CD4-positive, alpha-beta T cell treated with Interleukin-21 for 1 hour (primary cell): ENCODE measurements at places on chromosomes 13 and 19.

DNA sequence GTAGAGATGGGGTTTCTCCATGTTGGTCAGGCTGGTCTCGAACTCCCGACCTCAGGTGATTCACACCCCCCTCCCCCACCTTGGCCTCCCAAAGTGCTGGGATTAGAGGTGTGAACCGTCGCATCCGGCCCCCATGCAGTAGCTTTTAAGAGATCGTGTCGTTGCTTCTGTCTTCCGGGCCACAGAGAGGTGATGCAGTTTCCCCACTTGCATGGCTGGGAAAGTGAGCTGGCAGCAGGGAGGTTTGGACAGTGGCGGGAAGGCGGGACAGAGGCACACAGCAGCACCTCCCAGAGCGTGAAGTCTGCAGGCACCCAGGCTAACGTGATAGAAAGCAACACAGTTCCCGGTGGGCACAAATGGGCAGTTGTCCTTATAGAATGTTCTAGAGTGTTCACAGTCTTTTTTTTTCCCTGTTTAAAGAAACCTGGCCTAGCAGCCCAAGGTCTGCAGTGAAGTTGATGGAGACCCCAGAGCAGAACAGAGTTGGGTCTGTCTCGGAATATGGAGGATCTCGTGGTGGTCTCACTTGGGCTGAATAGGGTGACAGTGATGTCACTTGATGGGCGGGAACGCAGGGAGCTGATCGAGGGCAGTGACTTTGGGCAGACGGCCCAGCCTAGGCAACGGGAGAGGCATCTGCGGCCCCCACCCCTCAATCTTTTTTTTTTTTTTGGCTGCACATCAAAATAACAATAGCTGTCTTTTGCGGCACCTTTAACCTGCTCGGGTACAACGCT, 4.9 kb downstream of the UHRF1 start:
- peak; percentile 65 for DNase-seq

GRCh38 chr13:65508338-65508737, 1721.8 kb downstream of the PCDH9 start:
- no peak for DNase-seq

DNA sequence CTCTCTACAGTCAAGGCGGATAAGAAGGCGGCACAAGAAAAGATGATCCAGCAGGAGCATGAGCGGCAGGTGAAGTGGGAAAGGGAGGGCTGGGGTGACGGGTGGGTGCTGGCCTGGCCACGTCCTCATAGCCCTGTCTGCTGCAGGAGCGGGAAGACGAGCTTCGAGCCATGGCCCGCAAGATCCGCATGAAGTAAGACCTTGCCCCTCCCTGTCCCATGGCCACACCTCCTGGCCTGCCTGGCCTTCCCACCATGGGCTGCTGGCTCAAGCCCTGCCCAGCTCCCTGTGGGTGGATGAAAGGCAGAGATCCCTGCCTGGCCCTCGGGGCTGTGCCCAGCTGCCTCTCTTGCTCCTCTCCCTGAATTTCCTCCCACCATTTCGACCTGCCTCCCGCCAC, 7.2 kb downstream of the ZNF296 start:
- DNase-seq: no peak

DNA sequence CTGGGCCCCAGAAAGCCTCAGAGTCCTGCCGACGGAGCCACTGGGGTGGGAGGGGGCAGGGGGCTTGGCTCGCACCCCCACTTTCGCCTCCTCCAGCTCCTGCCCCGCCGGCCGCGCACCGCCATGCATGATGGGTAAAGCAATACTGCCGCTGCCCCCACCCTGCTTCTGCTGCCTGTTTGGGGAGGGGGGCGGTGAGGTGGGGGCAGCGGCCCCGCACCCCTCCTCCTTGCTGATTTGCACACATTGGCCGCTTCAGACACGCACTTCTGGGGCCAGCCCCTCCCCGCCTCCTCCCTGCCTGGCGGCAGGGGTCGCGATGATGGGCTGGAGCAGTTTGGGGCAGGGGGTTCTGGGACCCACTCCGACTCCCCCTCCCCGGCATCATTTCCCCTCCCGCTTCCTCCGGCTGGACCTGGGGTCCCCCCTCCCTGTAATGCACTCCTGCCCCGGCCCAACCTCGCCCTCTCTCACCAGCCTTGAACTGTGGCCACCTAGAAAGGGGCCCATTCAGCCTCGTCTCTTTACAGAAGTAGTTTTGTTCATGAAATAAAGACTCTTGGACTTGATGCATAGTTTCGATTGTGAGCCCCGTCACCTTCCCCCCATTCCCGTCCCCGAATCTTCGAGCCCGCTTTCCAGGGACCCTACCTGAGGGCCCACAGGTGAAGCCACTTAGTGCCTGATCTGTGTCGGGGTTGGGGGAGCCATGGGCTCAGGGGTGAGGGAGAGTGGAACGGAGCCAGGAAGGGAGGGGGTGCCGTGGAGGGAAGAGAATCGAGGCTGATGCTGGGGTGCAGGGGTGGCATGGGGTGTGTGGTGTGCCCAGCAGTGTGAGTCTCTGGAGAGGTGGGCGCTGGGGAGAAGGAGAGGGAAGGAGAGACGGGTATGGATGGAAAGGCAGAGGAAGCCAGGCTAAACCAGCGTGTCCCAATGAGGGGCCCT, 1.4 kb upstream of the HPN start:
- DNase-seq: no peak

GRCh38 chr13:30690282-30691188, 44.8 kb upstream of the ALOX5AP start:
- DNase-seq: peak; percentile 31

GRCh38 chr13:98782654-98783053, 30.2 kb upstream of the SLC15A1 start:
- DNase-seq: no peak

DNA sequence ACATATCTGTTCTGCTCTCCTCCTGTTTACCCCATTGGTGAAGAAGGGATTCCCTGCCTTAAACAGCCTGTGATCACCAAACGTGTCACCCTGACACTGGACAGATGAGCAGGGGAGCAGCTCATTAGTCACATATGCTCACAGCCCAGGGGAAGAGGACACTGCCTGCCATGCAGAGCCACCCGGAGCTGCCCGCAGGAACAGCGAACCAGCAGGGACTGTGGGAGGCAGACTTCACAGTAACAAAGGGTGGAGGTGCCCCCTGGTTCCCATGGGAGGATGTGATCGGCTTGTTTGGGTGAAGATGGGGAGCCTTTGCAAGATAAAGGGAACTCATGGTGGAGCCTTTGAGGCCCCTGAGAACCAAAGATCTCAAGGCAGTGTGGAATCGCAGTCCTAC, 88.6 kb upstream of the FARP1 start:
- DNase-seq: no peak

DNA sequence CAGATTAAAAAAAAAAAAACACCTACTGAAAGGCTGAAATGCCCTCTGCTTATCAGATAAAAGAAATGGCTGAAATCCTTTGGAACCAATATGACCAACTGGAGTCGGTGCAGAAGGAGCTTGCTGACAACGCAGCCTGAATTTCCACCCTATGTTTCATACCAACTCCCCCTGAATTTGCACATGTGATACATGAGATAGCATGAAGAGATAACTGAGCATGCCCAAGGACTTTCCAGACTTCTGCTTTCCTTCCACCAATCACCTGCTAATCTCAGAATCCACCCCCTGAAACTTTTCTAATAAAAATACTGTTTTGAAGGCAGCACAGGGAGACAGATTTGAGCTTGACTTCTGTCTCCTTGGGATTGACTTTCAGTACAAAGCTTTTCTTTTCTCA, 32.2 kb upstream of the WDFY2 start:
- no peak for DNase-seq

DNA sequence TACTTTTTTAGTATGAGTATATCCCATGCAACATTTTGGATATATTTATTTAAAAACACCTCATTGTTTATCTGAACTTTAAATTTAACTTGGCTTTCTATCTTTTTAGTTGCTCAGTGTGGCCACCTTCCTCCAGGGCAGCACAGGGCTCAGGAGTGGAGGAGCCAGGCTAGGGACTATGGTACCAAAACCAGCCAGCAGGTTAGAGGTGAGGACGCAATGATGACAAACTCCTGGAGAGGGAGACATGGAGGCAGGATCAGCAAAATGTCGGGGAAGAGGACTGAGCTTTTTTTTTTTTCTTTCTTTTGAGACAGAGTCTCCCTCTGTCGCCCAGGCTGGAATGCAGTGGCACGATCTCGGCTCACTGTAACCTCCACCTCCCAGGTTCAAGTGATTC, 29.6 kb upstream of the CALM3 start:
- peak; percentile 14 for DNase-seq

- DNase-seq: peak; percentile 1
Observed at GRCh38 chr19:58154287-58154678, 3.7 kb upstream of the ZNF329 start.

GRCh38 chr19:23558541-23558940, 128.5 kb downstream of the ZNF675 start:
- no peak for DNase-seq

- no peak for DNase-seq
Observed at GRCh38 chr13:110872034-110872767, 42.7 kb downstream of the ANKRD10 start.

DNA sequence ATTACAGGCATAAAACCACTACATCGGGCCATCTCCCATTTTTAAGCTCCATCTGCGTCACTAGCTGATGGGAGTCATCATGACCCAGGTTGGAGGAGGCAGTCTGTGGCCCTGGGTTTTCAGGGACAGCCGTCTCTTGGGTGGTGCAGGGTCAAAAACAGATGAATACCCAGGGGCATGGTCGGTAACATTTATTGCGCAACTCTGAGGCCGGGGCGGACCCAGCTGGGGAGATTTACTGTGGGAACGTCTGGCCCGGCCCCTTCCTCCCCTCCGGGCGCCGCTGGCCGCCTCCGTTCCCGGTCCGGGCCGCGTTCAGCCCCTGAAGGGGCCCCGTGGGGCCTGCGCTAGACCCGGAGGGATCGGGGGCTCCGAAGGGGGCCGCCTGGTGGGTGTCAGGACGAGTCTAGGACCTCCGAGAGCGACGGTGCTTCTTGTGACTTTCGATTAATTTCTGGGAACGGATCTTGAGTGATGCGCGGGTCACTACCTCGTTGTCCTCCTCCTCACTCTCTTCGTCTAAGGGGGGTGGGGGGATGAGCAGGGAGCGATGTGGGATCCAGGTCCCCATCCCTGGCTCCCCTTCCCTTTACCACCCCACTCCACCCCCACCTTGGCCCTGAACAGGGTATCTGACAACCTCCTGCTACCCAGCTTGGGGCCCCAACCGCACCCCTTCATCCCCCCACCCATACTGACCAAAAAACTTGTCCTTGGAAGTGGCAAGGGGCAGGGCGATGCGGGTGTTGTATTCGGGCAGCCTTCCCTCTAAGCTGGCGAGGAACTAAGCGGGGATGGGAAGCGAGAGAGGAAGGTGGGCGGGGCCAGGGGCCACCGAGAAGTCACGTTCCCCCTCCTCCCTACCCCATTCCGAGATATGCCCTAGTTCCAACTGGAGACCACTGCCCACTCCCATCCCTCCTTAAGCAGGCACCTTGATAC, 1.6 kb upstream of the RGL3 start:
- peak; percentile 2 for DNase-seq

- DNase-seq: no peak
Observed at GRCh38 chr13:90547272-90547790, 800.2 kb upstream of the MIR17HG start.

DNA sequence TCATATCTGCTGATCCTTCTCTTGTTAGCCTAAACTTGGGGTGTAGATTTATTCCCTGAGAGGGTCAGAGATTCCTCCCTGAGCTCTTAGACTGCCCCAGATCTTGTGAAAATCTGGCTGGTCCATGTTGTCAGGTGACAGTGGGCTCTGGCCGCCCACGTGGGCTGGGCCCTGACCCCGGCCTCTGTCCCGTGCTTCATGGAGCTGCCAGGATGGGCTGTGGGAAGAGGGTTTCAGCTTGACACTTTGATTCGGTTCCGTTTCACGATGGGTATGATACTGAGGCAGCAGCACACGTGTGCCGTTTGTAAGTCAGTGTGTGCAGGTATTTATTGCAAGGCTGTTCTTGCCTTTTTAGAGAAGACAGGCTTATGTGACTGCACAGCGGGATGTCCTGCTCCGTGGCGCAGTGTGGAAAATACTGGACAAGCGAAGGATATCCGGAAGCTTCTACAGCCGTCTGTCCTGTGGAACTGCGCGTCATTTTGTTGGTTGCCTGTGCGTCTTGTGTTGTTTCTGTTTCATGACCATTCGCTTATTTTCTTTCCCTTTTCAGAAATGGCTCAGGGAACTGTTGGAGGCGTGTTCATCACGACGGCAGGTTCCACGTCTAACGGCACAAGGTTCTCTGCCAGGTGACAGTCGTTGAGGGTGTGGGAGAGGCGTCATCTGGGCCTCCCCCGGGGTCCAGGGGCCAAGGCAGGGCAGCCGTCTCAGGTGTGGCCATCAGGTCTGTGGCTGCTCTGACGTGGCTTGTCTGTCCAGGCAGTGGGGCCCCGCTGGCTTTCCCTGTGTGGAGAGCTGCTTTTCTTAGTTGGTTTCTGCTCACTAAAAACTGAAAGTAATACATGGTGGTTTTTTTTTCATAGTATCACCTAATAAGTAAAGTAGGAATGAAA, 20.5 kb downstream of the ATP4B start:
- no peak for DNase-seq

GRCh38 chr13:41028051-41028450, 8.9 kb upstream of the ELF1 start:
- no peak for DNase-seq

- DNase-seq: peak; percentile 56
Observed at GRCh38 chr19:7692417-7693088, 9.4 kb downstream of the FCER2 start.

- no peak for DNase-seq
Observed at GRCh38 chr13:62613819-62614218, 1198.2 kb upstream of the PCDH20 start.

- peak; percentile 94 for DNase-seq
Observed at GRCh38 chr19:40806423-40807146, 7.6 kb downstream of the EGLN2 start.

DNA sequence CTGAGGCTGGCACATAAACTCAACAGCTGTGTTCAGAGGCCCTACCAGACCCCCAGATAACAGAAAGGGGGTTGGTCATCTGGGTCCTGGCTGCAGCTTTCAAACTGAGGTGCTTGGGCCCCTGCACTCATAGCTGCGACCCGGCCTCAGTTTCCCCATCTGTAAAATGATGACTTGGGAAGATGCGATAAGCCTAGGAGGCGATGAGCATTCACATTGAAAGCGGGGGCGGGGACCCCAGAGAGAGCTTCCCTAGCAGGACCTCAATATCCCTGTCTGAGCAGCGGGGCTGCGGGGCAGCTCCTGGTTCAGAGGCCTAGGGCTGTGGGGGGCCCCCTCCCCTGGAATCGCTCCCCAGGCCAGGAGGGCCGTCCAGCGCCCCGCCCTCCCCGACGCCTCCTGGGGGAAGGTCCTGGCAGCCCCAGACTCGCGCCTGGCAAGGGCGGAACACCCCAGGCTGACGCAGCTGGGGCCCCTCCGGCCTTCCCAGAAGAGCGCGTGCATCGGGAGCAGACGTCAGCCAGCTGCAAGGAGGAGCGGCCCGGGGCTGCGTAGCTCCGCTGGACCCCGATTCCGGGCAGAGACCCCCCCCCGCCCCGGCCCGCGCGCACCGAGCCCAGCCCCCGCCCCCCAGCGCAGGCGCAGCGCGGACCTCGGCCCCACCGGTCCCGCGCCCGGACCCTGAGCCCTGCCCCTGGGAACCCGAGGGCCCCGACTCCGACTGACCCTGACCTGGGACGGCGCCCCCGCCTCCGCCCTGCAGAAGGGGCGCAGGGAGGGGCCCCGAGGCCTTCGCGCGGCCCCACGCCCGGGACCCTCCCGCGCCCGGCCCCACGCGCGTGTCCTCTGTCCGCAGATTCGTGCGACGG, 3.5 kb downstream of the FSTL3 start:
- peak; percentile 45 for DNase-seq

- no peak for DNase-seq
Observed at GRCh38 chr19:6817179-6817578, 44.7 kb downstream of the VAV1 start.
